ENCODE measurements at places on chromosomes 12 and 14. TPM values are rescaled to one million over a fixed set of nuclear protein-coding genes. Genes with fewer than 3 reads are reported as not detected.

GLT8D2 gene
- total RNA-seq, result not detected

BLTP3B gene
- 24.2 TPM for total RNA-seq

DIO3 gene
- 1.3 TPM for total RNA-seq

ARF6 gene
- total RNA-seq, result 21.0 TPM

ITGB7 gene
- 5.3 TPM for total RNA-seq
